ENCODE measurements at places on chromosomes 11 and 22.
A peak's percentile ranks its signal among the peaks of the same experiment; 100 is the strongest.

DNA sequence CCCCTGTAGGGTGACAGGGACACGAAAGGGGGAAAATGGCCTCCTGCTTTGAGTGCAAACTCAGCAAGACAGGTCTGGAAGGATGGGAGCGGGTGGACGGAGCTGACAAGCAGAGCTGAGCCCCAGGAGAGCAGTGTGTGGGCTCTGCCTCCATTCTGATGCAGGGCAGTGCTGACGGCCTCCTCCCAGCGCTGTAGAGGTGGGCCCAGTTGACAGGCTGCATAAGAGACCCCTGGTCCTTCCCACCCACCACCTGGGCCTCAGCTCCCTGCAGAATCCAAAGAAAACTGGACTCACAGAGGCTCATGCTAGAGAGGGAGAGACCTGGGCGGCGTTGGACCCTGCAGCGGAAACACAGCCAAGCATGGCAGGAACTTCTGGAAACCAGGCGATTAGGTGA, 1113.4 kb downstream of the BRD1 start:
- no peak for DNase-seq

DNA sequence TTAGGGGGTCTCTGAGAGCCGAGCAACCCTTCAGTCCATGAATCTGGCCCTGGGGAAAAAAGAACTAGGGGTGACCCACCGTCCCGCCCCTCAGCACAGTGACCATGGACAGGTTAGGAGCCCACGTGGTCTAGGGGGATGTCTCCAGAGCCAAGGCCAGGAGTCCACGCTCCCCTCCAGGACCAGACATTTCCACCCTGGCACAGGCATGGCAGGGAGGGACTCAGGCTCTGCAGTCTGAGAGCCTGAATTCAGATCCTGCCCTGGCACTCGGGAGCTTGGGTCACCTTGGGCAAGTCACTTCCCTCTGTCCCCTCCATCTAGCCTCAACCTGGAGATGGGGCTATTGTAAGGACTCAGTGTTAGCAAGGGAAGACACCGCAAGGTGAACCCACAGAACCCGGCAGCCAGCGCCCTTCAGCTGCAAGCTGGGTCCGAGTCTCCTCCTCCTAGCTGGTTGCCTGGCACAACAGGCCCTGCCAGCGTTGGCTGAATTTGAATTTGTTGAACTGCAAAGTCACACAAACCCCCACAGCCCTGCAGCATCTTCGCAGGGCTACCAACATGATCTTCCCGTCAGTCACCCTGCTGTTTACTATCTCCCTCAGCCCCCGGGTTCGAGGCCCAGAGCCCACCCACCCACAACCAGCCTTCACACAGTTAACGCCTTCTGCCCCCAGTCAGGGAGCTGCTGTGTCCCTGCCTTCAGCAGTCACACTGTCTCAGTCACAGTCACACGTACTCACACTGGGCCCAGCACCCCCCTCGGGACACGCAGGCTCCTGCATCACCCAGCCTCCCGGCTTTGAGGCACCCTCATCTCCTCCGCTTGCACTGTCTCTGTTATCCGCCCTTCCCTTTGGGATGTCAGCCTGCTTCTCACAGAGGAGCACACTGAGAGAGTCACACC, 603 bp upstream of the PDGFB start:
- DNase-seq = no peak

DNA sequence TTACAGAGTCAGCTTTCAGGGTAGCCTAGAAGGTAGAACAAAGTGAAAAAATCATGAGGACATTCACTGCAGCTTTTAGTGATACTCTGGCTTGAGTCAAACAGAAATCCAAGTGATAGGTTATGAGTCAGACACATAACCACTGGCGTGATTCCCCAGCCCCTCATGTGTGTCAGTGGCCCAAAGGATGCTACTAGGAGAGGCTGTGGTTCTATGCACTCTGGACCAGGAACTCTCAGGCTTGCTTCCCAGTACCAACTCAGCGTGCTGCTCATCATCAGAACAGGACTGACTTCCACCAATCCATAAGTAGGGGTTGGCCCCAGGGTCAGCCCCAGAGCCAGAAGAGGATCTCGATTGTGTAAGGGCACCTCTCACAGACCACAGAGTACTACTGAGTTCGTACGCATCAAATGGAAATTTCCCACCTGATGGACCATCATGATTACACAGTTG, 116.8 kb downstream of the MED15 start:
- no peak for DNase-seq

GRCh38 chr11:107819361-107820014, 39.1 kb downstream of the SLC35F2 start:
- DNase-seq = no peak

GRCh38 chr22:23225724-23226496, 45.6 kb downstream of the BCR start:
- DNase-seq = no peak

- DNase-seq = no peak
Observed at GRCh38 chr11:10895285-10895684, 37.4 kb upstream of the ZBED5 start.

GRCh38 chr11:128735935-128736605, 42.2 kb downstream of the FLI1 start:
- DNase-seq = no peak

GRCh38 chr11:75188671-75189070, 37.8 kb downstream of the SLCO2B1 start:
- DNase-seq = no peak

DNA sequence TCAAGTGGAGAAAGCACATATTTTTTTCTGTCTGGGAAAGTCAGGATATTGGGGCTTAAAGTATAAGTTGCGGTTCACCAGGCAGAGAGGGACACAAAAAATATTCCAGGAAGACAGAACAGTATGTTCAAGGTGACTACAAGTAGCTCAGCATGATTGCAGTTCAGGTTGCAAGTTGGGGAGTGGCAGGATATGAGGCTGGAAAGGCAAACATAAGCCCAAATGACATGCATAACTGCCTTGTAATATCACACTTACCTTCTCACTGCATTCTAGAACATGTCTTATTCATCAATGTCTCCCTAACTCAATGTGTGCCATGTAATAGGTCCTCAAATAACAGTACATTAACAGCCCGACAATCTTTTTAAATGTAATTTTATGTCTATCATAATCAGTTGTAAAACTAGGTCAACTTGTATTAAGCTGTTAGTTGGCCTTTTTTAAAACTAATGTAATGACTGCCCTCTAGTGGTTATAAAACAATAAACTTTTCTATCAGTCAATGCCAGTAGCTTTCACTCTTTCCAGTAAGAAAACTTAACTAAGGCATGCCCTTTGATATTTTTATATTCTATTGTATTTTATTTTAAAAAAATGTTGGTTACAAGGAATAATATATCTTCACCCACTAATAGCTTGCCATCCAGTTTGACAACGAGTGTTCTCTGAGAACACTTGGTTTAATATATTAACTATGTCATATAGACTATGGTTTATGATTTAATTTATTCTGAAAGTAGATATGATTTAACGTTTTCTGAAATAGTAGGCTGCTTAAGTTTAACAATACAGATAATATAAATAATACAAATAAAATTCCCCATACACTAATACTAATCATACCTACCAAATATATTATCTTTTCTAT, 39.4 kb upstream of the CFAP300 start:
- DNase-seq = peak; percentile 40

DNA sequence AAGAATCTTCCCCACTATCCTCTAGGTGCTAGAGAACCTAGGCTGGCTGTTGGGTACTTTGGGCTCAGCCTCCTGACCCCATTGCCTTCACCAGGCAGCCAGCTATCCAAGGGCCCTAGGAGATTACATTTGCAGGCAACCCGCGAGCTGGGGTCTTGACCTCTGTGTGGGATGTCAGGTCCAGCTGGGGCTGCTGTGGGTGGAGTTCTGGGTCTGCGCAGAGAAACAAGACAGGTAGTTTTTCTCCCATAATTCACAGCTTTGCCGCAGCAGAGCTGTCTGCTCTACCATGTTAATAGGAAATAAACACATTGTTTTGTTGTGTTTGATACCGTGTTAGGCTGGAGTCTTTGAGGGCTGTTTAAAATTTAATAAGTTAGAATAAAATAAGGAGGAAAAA, 142.8 kb upstream of the PLET1 start:
- DNase-seq = no peak

GRCh38 chr11:129700701-129701100, 114.9 kb upstream of the TMEM45B start:
- DNase-seq = no peak

DNA sequence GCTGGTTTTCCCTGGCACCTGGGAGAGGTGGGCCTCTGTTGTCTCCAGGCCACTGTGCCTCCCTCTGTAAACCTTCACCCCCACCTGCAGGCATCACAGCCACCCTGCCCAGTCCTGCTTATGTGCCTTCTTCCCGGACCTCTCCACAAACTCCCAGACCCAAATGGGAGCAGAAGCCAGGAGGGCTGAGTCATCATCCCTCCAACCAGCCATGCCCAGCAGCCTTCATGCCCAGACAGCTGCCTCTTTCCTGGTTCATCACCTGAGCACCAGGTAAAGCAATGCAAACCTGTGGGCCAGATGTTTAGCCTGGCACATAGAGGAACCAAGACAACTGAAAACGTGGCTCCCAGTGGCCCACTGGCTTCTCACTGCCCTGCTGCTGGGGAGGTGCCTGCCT, 2.1 kb upstream of the TMPRSS4 start:
- DNase-seq = no peak

- no peak for DNase-seq
Observed at GRCh38 chr11:34318111-34319037, 39.4 kb downstream of the ABTB2 start.
